ENCODE measurements at places on chromosomes 3 and 15.

GRCh38 chr3:189249987-189250386 lies 78.2 kb downstream of the TPRG1 start:
- no peaks in the 10 kb centered on the region for H3K27me3 ChIP-seq
- DNase-seq = no peak

GRCh38 chr15:68699881-68700454 lies 120.7 kb downstream of the ANP32A start:
- no peaks in the 10 kb centered on the region for H3K27me3 ChIP-seq
- H3K4me3 ChIP-seq = no peak overlapping the region
- peaks cover 14% of the 10 kb centered on the region for H3K36me3 ChIP-seq

- no peaks in the 10 kb centered on the region for H3K36me3 ChIP-seq
- no peak for DNase-seq
- H3K27ac ChIP-seq = no peak overlapping the region
- H3K4me3 ChIP-seq = no peak overlapping the region
- H3K4me1 ChIP-seq = peaks cover 9% of the 10 kb centered on the region
Measured at GRCh38 chr3:74787011-74787410, 172.6 kb upstream of the CNTN3 start.

DNA sequence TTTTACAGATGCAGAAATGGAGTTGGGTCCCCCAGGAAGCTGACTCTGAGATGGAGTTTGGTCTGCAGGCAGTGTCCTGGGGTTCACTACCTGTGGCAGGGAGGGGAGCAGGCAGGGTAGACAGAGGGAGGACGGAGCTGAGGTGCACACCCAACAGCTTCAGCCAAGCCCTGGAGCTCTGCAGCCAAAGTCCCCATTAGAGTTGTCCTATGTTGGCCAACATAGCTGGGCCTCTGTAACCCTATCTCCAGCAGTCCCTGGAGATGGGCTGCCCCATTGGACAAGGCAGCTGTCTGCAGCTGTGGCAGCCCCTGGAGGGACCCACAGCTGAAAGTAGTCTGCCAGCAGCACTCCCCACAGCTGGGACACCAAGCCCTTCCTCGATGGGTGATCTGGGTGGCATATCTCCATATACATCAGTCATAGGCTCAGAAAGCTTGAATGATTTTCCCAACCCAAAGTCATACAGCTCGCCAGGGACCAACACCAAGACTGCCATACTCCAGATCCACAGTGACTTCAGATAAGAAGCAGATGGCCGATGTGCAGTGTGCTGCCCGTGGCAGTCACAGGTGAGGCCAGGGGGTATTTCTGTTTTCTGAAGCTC lies 31.9 kb downstream of the STARD5 start:
- H3K27ac ChIP-seq = no peak overlapping the region
- no peaks in the 10 kb centered on the region for H3K27me3 ChIP-seq
- no peak for DNase-seq
- H3K4me1 ChIP-seq = peaks cover 12% of the 10 kb centered on the region
- H3K4me3 ChIP-seq = no peak overlapping the region

DNA sequence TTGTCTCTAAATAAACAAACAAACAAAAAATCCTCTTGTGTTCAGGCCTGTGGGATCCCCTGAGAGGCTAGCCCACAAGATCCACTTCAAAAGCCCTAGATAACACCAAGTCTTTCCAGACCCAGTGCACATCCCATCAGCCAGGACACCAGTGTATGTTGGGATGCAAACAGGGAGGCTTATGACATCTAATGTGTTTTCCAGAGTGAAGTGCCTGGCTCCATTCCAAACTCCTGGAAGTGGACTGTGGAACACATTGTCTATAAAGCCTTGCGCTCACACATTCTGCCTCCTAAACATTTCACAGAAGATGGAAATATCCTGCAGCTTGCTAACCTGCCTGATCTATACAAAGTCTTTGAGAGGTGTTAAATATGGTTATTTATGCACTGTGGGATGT lies 57.0 kb downstream of the MLH1 start:
- no peaks in the 10 kb centered on the region for H3K27me3 ChIP-seq
- no peak overlapping the region for H3K27ac ChIP-seq
- no peak for DNase-seq
- H3K4me1 ChIP-seq = no peaks in the 10 kb centered on the region
- no peak overlapping the region for H3K4me3 ChIP-seq

DNA sequence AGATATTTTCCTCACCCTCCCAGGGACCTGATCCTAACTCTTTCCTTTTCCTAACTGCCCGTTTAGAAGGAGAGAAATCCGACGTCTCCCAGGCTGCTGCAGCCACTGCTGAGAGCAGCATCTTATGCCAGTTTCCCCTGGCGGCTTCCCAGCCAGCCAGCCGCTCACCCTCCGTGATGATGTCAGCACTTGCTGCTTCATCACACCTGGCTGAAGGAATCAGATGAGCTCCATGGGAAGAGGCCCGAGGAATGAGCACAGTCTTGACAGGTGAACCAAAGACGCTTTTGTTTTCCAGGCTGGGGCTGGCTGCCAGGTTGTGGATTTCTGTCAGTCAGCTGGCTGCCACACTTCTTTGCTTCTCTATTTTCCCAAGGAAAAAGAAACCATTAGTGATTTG lies 445.1 kb upstream of the RBMS3 start:
- no peaks in the 10 kb centered on the region for H3K36me3 ChIP-seq
- no peak for DNase-seq
- H3K4me3 ChIP-seq = no peak overlapping the region
- H3K27ac ChIP-seq = no peak overlapping the region
- peaks cover 9% of the 10 kb centered on the region for H3K27me3 ChIP-seq
- no peaks in the 10 kb centered on the region for H3K4me1 ChIP-seq

DNA sequence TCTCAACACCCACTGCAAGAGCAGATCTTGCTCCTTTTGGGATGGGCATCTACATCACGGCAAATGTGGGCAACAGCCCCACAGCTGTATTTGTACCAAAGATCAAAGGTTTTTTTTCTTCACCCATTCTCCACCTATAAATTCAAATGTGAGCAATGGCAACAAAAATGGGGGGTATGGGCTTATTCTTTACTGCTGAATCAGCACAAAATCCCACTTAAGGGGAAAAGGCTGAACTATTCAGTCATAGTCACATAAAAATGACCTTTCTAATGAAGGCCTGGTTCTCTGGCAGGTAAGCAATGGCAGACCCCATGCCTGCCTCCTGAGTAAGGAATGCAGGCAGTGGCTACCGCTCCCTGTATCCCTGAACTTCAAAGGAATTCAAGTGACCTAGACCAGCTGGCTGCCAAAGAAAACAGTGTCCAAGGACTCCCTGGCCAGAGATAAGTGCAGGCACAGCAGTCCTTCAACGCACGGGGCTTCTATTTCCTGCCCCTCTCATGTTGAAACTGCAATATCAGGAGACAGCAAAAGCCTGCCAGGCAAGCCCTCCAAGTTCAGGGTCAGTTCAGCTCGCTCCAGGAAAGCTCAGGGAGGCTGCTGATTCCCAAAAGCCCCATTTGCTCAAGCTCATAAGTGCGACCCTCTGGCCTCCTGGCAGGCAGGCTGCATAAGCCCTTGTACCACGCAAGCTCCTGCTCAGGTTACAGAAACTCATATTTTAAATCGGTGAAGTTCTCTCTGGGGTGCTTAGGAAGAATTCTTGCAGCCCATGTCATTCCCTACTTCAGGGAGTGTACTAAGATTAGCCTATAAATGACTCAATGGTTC lies 134.1 kb downstream of the PDZRN3 start:
- no peaks in the 10 kb centered on the region for H3K36me3 ChIP-seq
- no peak for DNase-seq
- H3K27me3 ChIP-seq = no peaks in the 10 kb centered on the region
- H3K4me1 ChIP-seq = peaks cover 13% of the 10 kb centered on the region

DNA sequence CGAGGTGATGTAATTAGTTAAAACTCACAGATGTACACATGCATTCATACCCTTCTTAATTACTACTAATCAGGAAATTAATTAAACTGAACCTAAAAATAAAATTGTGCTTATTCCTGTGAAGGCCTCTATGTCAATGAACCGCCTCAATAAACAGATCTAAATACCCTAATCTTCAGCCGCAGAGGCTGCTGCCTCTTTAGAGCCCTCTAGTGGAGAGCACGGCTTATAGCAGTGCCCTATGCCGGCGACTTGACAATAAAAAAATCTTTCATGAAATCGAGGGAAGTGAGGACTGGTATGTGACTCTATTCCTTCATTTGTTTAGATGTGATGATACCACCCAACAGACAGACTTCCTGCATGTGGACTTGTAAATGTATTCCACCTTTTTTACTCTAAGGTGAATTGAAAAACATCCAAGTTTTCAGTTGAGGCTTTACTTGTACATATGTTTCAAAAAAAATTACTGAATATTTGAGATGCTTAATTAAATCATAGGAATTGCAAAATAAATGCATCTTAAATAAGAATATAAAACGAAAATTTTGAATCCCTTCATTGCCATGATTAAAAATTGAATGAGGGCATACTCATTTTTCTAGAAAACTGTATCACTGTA lies 8.3 kb upstream of the EPHA3 start:
- no peaks in the 10 kb centered on the region for H3K27me3 ChIP-seq
- H3K4me1 ChIP-seq = peaks cover 10% of the 10 kb centered on the region
- no peaks in the 10 kb centered on the region for H3K36me3 ChIP-seq
- no peak overlapping the region for H3K4me3 ChIP-seq

- no peak overlapping the region for H3K4me3 ChIP-seq
- H3K36me3 ChIP-seq = no peaks in the 10 kb centered on the region
- H3K4me1 ChIP-seq = peaks cover 3% of the 10 kb centered on the region
- no peak overlapping the region for H3K27ac ChIP-seq
- no peak for DNase-seq
- H3K27me3 ChIP-seq = no peaks in the 10 kb centered on the region
Measured at GRCh38 chr15:69540622-69541021, 88.0 kb downstream of the RPLP1 start.

- no peak for DNase-seq
- H3K4me3 ChIP-seq = no peak overlapping the region
- no peaks in the 10 kb centered on the region for H3K27me3 ChIP-seq
- no peak overlapping the region for H3K27ac ChIP-seq
- H3K4me1 ChIP-seq = no peaks in the 10 kb centered on the region
- H3K36me3 ChIP-seq = peaks cover 3% of the 10 kb centered on the region
Measured at GRCh38 chr3:15578289-15578867, 23.0 kb downstream of the HACL1 start.

GRCh38 chr15:23387621-23388190 lies 33.2 kb downstream of the GOLGA8S start:
- no peak for DNase-seq
- H3K4me3 ChIP-seq = no peak overlapping the region
- H3K4me1 ChIP-seq = no peaks in the 10 kb centered on the region
- no peaks in the 10 kb centered on the region for H3K27me3 ChIP-seq

DNA sequence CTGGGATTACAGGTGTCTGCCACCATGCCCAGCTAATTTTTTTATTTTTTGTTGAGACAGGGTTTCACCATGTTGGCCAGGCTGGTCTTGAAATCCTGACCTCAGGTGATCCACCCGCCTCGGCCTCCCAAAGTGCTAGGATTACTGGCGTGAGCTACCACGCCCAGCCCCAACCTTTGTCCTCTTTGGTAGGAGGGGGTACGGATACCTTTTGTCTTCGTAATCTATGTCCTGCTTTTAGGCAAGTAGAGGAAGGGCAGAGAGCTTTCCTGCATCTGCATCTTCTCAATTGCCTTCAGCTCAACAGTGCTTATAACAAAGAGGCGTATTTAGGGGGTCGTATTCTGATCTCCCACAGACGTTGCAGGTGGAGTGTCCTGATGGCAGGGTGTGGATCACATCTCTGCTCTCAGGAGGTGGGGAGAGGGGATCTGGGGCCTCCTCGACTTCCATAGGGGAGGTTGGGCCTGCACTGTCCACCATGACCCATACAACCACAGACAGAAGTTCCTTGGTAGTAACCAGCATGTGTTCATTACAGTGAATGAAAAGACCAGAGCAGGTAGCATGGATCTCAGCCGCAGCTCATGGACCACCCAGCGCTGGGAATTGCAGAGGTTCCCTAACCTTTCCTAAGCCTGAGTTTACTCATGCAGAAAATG lies 21.4 kb upstream of the KCTD6 start:
- no peaks in the 10 kb centered on the region for H3K36me3 ChIP-seq
- H3K4me1 ChIP-seq = peaks cover 17% of the 10 kb centered on the region

DNA sequence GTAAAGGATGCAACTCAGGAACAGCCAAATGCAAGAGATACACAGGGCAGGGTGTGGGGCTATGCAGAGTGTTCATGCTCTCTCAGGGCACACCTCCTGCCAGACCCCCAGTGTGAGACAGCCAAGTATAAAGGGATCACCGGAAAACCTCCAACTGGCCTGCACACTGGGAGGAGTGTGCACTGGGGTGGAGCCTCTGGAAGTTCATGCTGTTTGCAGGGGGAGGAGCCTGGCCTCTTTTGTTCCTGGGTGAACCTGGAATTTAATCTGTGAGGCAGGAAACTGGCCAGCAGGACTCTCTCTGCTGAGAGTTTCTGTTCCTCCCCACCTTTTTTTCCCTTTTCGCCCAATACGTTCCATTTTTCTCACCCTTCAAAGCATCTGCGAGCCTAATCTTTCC lies 204.1 kb downstream of the WNT5A start:
- no peak overlapping the region for H3K27ac ChIP-seq
- H3K27me3 ChIP-seq = no peaks in the 10 kb centered on the region
- peak; percentile 6 for DNase-seq

- no peaks in the 10 kb centered on the region for H3K27me3 ChIP-seq
- H3K4me3 ChIP-seq = peak overlapping the region; percentile 74
- peaks cover 51% of the 10 kb centered on the region for H3K4me1 ChIP-seq
- no peaks in the 10 kb centered on the region for H3K36me3 ChIP-seq
- DNase-seq = peak; percentile 51
Measured at GRCh38 chr3:66797889-66798560, 200.1 kb upstream of the KBTBD8 start.

DNA sequence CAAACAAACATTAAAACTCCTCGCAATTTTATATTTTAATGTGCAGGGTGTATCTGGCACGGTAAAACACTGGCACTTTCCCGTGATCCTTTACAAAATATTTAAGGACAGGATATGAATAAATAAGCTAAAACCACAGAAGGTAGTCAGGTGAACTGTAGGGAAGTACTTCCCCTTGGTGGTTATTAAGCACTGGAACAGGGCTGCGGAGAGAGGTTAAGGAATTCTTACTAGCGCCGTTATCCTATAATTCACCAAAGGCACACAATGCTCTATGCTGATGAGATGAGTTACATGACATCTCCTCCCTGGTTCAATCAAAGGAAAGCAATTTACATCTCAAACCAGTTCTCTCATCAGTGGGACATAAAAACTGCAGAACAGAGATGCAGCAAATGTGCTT lies 289.8 kb downstream of the ZBTB20 start:
- H3K4me3 ChIP-seq = no peak overlapping the region
- H3K4me1 ChIP-seq = peaks cover 10% of the 10 kb centered on the region
- no peaks in the 10 kb centered on the region for H3K36me3 ChIP-seq
- no peak for DNase-seq
- no peak overlapping the region for H3K27ac ChIP-seq

All from neural crest cell (in vitro differentiated cells).